ENCODE measurements at places on chromosomes 13 and 19.
A peak's percentile ranks its signal among the peaks of the same experiment; 100 is the strongest.

GRCh38 chr19:47427241-47428176 is 8.2 kb upstream of the MEIS3 start:
- DNase-seq: peak; percentile 13

- no peak for DNase-seq
Observed at GRCh38 chr19:54515156-54515555, 12.5 kb downstream of the LAIR2 start.

DNA sequence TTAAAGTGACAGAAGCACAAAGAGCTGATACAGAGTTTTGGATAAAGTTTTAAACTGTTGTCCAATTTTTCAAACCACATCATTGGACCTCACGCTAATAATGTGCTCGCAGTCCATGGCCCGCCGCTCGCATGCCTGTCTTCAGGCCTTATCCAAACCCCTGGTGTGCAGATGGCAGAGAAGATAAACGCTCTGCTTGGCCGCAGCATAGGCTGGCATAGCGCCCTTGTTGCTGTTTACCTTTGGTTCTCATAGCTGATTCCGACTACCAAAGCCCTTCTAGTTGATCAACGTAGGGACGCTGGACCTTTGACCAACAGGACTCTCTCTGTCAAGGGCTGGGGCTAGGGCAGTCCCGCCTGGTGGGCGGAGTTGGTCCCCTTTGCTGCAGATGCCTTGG is 23.5 kb upstream of the QTRT1 start:
- DNase-seq: no peak

GRCh38 chr13:38826182-38826813 is 139.4 kb downstream of the FREM2 start:
- DNase-seq: no peak

DNA sequence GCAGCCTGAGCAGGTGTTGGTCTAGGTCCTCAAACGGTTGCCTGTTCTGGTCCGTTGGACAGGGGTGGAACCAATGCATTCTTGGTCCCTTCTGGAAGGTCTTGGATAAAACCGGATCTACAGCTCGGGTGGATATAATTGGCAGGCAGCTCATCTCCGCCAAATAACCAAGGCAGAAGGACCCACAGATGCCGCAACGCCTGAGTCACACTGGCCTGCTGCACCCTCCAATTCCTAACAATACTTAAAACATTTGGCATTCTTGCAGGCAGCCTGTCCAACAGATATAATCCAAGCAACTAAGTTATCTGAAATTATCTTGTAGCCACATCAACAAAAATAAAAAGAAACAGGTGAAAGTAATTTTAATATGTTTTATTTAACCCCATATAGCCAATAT is 59.0 kb upstream of the FGF14 start:
- DNase-seq: no peak

DNA sequence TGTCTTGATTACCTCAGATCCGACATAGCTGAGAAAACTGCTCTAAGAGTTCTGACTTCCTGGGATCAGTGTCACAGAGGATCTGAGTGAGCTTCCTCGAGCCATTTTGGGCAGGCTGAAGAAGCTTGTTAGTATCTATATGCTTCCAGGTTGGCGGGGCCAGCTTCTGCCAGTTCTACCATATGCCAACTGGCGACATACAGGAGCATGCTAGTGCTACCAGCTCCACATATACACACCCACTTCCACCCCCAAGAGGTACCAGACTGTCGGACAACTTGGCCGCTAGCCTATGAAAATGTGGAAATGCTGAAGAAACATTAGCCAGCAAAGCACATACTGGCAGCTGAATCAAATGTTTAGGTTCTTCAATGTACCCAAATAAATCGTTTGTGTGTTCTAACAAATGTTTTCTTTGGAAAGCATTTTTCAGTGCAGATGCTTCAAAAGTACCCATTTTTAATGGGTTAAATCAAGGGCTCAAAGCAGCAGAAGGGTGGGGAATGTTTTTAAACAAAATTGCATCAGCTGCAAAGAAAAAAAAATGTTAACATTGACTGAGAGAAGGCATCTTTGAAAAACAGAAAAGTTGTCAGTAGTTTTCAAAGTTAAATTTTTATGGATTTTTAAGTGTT is 163.7 kb downstream of the KLF12 start:
- DNase-seq: no peak

DNA sequence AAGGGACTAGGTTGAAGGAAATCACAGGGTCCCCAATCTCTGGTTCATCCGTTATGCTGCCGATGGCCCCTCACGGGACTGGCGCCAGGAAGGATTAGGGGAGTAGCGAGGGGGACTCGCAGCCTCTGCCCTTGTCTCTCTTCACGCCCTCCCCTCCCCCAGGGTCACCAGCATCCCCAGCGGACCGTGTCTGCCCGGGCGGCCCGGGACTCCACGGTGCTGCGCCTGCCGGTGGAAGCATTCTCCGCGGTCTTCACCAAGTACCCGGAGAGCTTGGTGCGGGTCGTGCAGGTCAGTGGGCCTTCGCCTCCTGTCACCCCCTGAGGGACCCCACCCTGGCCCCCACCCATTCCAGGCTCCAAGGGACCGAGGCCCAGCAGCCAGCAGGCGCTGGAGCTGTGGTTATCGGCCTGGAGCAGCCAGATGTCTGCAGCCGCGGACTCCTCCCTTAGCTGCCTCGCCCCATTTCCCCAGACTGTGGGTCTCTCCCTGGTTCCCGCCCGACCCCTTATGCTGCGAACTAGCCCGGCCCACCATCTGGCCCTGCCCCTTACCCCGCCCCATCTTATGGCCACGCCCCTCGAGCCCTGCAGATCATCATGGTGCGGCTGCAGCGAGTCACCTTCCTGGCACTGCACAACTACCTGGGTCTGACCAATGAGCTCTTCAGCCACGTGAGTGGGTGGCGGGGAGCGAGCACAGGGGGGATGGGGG is 5.4 kb downstream of the PNPLA6 start:
- no peak for DNase-seq

DNA sequence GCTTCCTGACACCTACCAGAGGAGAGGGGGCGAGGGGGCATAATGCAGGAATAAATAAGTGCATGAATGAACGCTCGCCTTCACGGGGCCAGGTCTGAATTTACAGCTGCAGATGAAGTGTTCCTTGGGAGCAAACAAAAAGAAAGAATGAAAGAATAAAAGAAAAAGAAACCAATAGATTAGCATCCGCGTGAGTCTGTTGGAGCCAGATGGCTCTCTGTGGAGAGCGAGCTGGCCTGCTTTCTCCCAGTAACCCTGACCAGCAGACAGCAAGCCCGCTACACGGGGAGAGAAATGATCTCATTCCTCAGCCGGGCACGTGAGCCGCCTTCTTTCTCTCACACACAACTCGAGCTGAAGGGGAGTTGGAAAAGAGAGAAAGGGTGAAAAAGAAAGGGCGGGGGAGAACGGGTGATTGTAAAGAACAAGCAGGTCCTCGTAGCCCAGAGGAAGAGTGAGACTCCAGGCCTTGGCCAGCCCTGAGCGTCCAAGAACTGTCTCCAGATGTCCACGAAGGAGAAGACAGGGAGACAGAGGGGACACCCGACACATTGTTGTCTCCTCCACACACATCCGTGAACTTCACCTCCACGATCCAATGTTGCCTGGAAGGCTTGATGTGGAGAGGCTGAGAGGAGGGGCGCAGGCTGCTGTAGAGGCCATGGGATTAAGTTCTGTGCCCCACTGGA is 81.4 kb downstream of the RNASEH2B start:
- DNase-seq: no peak

DNA sequence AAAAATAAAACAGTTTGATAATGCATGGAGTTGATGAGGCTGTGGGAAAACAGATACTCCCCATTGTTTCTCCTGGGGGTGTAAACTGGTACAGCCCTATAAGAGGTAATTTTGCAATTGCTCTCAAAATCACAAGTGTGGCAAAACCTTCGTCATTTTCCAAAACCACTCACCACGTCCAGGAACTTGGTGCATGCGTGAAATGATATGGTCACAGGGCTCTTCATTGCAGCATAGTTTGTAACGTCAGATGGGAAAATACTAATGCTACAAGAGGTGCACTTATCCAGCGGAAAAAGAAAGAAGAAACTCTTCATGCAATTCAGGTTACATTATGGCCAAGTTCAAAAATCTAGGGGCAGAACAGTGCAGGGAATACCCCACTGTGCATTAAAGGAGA is 11.9 kb upstream of the PLAUR start:
- no peak for DNase-seq

GRCh38 chr13:99403458-99403971 is 96.3 kb upstream of the GPR183 start:
- no peak for DNase-seq

- DNase-seq: no peak
Observed at GRCh38 chr13:52851137-52851962, 2.9 kb upstream of the PCDH8 start.

DNA sequence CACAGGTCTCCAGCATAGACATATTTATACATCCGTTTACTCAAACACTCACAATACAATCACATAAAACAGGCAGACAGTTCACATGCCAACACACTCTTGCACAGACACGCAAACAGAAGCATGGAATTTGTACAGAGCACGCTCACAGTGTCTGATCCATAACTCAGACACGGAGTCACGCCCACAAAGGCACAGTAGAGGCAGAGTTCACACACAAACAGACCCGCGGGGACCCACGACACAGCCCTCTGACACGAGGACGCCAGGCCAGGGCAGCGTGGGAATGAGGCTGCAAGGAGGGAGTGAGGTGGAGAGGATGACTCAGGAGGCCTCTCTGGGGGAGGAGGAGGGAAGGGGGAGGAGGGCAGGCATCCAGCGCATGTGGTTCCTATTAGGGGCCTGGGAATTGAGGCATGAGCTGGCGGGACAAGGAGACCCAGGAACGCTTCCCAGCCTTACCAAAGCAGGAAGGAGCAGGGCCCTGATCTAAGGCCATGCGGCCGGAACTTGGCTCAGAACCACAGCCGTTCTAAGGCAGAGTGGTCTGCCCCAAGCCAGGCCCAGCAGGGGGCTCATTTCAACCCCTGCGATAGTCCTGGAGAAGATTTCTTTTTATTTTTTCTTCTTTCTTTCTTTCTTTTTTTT is 9.1 kb upstream of the OLFM2 start:
- DNase-seq: no peak

GRCh38 chr19:2270423-2271233 is 11.3 kb downstream of the PEAK3 start:
- no peak for DNase-seq

- DNase-seq: peak; percentile 88
Observed at GRCh38 chr19:37251308-37252229, 33.6 kb downstream of the ZNF383 start.

GRCh38 chr13:20546556-20546955 is 20.4 kb upstream of the IFT88 start:
- no peak for DNase-seq

DNA sequence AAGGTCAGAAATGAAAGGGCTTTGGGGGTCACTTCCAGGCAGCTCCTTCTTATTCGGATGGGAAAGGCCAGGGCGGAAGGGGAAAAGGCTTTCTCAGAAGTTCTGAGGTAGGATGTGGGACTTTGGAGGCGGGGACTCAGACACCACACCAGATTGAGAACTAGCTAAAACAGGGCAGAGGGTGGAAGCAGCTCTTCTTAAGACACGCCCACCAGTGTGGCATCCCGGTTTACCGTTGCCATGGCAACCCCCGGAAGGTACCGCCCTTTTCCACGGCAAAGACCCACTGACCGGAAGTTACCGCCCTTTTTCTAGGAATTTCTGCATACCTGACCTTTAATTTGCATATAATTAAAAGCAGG is 3.8 kb upstream of the LILRA5 start:
- no peak for DNase-seq

- no peak for DNase-seq
Observed at GRCh38 chr13:99614465-99614885, 113.2 kb downstream of the TM9SF2 start.

DNA sequence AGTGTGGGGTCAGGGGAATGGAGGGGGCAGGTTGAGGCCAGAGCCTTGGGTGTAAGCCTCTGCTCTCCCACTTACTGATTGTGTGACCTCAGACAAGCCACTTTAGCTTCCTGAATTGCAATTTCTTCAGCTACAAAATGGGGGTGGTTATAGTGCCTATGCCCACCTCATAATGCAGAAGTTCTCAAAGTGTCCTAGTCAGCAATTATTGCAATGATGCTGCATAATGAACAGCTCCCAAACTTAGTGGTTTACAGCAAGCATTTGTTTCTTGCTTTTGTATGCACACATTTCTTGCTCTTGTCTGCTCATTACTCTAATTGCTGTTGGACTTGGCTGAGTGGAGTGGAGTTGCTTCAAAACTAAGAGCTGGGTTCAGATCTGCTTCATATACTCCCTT is 36.0 kb downstream of the CYP4F22 start:
- DNase-seq: no peak

- no peak for DNase-seq
Observed at GRCh38 chr19:575527-576506, 3.4 kb downstream of the BSG start.

DNA sequence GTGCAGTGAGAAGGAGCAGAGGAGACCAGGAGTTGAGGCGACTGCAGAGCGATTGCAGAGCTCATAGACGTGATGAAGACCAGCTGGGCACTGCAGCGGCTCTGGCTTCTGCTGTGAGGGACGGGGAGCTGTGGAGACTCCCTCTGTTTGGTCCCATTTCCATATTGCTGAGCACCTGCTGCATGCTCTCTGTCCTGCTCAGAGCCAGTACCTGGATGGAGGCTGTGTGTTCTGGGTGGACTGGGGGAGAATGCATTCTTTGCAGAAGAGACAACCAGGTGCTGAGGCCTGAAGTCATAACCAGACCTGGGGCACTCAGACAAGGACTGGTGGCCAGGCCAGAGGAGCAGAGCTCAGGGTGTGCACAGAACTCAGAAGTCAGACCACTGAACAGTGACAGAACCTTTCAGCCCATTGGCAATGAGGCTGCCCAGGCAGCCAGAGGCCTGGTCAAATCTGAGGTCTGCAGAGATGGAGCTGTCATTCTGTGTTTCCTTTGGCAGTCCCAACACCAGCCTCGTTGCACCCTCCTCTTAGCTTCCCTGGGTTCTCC is 1.3 kb upstream of the A1BG start:
- DNase-seq: no peak

DNA sequence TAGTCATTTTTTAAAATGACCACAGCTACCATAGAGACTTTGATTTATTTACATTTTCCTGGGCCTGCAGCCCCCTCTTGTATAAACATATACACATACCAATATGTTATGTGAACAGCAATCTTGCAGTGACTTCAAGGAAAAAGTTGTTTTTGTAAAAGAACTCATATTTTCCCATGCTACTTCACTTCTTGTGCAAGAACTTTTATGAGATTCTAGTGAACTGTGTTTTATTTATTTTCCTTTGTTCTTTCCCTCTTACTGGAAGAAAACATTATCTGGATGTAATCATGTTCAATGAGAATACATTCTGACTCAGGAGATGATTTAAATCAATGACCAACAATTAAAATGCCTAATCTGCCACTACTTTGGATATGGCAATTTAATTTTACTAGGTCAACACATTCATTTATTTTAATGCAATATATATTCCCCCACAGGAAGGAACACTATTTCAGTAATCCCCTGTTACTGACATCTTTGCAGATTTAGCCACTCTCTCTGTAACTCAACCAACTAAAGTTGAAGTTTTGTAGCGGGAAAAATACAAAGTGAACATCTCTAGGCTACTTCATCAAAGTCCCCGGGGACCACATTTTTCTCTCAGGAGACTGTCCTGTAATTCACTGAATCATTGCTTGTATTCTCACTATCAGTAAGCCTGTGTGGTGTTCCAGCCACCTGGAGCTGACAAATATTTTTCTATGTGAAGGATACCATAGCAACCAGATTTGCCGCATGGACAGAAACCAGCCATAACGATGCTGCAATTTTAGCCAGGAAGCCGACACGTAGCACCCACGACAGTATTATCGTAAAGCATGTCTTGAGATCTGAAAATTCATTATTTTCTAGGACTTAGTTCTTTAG is 90.5 kb downstream of the STARD13 start:
- DNase-seq: no peak

- DNase-seq: no peak
Observed at GRCh38 chr19:17985037-17985818, 18.3 kb downstream of the KCNN1 start.
